ENCODE measurements at places on chromosomes 4 and X.
A peak's percentile ranks its signal among the peaks of the same experiment; 100 is the strongest.

GRCh38 chr4:25773358-25773757 is 89.4 kb downstream of the SEL1L3 start:
- no peak for DNase-seq

DNA sequence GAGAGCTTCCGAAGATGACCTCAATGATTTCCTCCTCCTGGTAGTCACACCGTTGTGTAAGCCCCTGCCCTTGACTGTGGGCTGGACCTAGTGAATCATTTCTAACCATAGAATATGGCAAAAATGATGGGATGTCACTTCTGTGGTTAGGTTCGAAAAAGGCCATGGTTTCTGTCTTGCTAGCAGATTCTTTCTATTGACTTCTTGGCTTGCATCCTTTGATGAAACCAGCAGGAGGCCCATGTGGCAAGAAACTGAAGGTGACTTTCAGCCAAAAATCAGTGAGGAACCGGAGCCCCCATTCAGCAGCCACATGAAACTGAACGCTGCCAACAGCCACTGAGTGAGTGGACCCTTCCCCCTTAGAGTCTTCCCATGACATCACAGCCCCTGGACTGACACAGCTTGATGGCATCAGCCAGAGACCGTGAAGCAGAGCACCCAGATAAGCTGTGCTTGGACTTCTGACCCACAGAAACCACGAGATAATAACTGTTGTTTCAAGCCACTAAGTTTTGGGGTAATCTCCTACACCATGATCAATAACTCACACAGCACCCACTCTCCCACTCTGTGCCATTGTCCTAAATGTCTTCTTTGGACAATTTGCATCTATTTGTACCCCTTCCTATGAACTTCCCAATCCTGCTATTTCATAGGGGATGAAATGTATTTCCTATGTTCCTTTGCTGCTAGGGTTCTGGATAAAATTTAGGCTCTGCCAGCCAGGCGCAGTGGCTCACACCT is 148.0 kb upstream of the STX18 start:
- no peak for DNase-seq

DNA sequence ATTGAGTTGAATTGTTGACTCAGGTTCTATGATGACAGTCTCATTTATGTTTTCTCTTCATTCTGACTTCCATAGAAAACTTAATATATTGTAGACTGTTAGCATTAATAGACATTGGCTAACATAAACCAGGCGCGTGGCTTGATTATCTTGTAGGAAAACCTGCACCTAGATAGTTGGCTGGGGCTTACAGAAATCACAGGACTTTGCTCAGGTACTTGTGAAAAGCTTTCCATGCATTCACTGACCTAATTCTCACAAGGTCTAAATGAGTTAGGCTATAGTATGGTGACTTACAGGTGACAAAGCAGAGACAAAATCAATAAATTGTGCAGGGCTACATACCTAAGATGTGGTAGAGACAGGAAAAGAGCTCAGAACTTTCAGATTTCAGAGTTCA is 212.8 kb downstream of the GPAT3 start:
- DNase-seq, result no peak

DNA sequence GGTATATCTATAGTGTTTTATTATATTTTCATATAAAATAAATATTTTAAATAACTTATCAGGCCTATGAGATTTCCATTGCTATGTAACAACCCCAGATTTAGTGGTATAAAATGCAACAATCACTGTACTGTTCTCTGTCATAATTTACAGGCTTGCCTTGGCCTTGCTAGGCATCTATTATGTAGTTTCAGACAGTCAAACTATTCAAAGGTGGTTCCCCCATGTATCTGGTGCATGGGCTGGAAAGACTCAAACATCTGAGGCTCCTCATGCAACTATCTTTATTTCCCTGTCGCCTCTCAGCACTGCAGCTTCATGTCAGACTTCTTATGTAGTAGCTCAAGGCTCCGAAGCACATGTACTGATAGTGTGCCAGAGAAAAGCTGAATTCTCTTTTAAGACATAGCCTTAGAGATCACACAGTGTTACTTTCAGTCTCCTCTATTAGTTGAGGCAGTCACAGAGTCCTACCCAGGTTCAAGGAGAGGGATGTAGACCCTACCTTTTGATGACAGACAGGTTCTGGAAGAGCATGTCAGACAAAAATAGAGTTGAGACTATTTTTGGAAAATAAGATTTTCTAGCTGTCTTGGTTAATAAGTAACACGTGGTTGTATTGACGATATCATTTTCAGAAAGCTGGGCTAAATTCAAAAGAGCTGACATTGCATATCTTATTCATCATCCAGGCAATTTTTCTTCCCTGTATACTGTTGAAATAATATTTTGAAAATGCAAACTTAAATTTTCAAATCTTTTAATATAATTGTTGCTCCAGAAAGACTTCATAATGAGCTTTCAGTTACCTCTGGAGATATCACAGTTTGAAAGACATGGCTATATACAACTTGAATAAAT is 19.4 kb downstream of the MTTP start:
- DNase-seq, result no peak

DNA sequence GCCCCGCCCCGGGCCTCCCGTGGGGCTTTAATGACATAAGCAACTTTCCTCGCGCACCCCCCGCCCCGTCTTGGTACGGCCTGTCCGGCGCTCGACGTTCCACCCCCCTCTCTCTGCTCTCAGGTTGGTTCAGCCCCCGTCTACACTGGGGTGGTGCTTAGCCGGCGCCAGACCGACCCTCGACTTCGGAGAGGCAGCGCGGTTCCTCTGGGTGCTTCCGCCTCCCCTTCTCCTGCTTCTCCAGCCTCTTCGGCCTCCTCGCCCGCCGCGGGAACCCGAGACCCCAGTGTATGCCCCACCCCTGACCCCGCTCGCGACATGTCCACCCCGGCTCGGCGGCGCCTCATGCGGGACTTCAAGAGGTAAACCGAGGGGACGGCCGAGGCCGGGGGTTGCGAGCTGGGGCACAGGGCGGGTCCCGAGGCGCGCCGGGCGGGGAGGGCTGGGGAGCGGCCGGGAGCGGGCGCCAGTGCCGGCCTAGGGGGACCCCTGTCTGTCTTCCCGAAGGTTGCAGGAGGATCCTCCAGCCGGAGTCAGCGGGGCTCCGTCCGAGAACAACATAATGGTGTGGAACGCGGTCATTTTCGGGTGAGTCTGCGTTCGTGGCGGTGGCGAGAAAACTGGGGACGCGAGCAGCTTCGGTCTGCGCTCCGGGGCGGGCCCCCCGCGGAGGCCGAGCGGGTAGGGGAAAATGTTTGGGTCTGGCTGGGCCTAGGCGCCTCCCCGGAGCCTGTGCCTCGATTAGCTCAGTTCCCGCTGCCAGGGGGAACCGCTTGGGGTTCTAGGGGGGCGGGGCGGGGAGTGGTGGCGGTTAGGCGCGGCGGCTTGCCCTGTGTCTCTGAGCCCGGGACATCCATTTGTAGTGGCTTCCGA is at the start of gene UBE2A:
Gene UBE2A (plus strand): TSS at position 170 of the 873 bp plus-strand sequence. CDS start 149 bp downstream, at position 319.
- DNase-seq, result peak; percentile 75

- DNase-seq, result no peak
Measured at GRCh38 chrX:3699821-3700381, 13.5 kb downstream of the PRKX start.

- no peak for DNase-seq
Measured at GRCh38 chr4:147957446-147957845, 225.6 kb downstream of the ARHGAP10 start.

GRCh38 chr4:138103597-138104283 is 138.4 kb downstream of the SLC7A11 start:
- DNase-seq, result no peak

DNA sequence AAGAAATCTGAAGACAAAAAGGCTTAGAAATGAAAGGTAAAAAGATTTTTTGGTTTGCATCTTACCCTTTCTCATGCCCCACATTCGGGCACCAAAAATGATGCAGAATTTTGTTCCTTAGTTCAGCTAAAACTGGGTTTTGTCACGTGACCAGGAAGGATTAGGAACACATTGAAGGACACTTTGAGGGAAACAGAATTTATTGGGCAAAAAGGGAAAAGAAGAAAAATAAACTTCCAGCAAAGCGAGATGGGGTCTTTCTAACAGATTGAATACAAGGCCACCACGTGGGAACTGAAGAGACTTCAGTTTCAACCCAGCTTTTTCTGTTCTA is 81.3 kb upstream of the SMARCA5 start:
- no peak for DNase-seq

GRCh38 chr4:89708903-89709421 is 128.0 kb downstream of the SNCA start:
- no peak for DNase-seq

- DNase-seq, result no peak
Measured at GRCh38 chr4:180330521-180330920, 1912.7 kb upstream of the TENM3 start.

- DNase-seq, result no peak
Measured at GRCh38 chr4:54677853-54678650, 20.3 kb downstream of the KIT start.

DNA sequence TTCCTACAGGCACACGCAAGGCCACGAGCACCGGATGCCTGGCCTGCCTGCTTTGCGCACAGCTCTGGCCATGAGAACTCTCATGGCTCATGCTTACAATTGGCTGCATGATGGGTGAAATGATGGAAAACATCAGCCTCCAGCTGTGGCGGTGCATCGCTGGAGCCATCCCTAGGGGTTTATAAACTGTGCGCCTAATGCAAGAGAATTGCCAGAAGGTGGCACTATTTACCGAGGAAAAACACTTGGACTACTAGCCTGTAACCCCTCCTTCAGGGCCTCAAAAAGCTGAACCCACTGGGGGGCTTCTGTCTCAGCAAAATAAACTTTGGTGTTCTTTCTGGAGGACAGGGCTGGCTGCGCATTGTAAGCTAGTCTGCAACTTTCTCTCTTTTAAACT is 51.9 kb downstream of the PHKA2 start:
- no peak for DNase-seq

DNA sequence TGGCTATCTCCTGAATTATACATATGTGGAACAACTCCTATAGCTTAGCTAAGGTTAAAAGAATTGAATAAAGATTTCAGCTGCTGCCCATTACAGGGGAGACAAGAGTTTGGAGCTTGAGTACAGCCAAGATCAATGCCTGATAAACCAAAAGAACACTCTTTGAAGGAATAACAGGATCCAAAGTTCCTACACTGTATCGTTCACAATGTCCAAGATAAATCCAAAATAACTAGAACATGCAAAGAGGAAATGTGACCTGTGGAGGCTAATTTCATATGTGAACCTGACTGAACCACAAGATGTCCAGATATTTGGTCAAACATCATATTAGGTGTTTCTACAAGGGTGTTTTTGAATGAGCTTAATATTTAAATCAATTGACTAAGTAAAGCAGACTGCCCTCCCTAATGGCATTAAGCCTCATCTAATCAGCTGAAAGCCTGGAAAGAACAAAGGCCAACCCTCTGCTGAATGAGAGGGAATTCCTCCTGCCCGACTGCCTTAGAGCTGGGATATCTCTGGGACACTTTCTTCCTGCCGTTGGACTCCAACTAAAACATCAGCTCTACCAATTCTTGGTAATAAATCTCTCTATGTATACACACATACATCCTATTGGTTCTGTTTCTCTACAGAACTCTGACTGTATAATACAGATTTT is 19.2 kb downstream of the RFC1 start:
- DNase-seq, result no peak

DNA sequence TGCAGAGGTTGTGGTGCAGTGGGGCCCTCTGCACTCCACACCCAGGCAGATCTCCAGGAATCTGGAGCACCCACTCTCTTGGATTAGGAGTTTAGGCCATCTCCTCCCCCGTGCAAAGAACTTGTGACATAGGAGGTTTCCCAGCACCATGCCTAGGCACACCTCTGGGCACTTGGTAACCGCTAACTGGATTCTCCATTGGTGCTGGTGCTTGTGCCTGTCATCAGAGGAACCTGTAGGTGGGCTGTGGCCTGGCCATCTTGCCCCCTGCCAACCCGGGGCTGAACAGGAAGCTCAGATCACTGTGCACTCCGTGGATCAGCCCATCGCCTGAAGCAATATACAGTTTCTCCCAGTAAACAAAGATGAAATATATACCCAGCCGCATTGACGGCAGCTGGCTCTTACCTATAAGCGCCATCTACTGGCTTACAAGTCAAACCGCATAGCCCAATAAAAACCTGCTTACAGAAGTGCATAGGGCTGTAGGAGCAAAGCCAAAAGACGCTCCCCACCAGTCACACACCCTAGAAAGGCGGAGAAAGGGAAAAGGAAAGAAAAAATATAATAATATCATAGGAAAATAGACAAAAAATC is 19.1 kb upstream of the TEX13B start:
- DNase-seq, result no peak

- no peak for DNase-seq
Measured at GRCh38 chr4:6239486-6239885, 30.2 kb upstream of the WFS1 start.

DNA sequence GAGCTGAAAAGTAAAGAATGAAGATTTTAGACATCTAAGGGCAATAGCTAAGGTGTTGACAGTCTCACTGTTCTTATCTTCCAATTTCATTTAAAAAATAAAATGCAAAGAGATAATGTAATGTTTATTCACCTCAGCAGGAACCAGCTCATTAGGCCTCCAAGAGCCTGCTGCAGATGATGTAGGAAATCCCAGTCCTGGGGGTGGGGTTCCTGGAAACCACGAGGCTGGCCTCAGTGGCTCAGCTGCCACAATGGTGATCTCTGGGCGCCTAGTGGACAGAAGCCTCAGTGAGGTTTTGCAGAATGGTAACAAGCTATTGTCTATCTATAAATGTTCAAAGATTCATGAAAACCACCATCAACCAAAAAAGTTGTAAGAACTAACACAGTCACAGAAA is 77.3 kb downstream of the RPS3A start:
- DNase-seq, result no peak

GRCh38 chrX:29419774-29420553 is 795.4 kb upstream of the MAGEB2 start:
- DNase-seq, result no peak

DNA sequence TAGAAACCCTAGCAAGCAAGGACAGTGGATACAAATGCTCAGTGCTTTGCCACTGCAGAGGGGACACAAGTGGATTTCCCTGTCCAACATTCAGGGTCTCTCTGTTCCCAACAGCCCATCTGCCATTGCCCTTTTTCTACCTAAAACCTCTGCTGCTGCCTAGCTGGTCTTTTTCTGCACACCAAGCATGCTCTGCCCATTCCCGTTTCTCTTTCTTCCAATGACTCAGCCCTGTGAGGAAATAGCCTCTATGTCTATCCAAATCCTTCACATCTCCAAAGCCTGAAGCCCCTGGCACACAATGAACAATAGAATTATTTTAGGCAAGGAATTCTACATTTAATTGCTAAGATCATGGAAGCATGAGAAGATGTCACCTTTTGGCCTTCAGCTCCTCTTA is 5.7 kb upstream of the AMELX start:
- no peak for DNase-seq

DNA sequence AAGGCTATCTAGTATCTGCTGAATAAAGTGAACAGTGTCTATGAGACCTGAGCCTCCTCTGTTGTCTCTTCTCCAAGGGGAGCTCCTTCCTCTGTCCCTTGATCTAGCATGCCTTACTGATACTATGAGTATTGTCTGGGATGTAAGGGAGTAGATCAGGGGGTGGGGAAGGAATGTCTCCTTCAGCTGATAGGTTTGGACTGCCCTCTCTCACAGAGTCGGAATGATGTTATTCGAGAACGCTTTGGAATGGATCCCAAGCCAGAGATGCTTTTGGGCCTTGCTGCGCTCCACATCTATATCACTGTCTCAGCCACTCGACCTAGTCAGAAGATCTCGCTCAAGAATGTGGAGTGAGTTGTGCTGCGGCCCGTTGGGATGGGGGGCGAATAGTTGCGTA is 68.3 kb upstream of the PRPS1 start:
- no peak for DNase-seq

Data from stimulated activated CD4-positive, alpha-beta T cell treated with anti-CD3 and anti-CD28 coated beads, TNF-alpha, amount 100 ng/mL, for 24 hours (primary cell).